Caudate nucleus (tissue), 63 donors: ENCODE measurements at places on chromosomes 6 and 20.

DNA sequence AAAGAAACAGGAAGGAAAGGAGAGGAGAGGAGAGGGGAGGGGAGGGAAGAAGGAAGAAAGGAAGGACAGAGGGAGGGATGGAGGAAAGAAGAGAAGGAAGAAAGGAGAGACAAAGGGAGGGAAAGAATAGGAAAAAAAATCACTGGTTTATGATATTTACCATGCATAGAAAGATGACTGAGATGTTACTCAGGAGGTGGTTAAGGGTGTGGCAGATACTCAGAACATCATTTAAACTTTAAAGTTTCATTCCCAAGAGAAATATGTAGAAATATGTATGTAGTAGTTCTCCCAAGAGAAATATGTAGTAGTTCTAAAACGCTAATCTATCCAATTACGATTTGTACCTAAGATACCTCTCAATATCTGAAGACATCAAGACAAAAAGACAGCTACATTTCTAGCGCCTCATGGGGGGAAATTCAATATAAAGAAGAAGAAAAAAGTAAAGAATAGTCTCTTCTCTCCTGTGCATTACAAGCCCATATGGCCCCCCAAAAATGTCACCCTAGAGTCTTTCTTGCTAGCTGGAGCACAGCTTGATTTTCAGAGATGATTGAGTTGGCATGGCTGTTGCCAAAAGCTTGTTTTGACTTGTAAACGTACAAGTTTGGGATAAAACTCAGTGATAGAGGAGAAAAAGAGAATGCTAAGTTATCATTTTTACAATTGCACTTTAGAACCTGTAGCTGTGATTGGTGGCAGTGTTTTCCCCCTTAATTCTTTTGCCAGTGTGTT is 539.2 kb downstream of the CDH26 start:
- no peak for DNase-seq

DNA sequence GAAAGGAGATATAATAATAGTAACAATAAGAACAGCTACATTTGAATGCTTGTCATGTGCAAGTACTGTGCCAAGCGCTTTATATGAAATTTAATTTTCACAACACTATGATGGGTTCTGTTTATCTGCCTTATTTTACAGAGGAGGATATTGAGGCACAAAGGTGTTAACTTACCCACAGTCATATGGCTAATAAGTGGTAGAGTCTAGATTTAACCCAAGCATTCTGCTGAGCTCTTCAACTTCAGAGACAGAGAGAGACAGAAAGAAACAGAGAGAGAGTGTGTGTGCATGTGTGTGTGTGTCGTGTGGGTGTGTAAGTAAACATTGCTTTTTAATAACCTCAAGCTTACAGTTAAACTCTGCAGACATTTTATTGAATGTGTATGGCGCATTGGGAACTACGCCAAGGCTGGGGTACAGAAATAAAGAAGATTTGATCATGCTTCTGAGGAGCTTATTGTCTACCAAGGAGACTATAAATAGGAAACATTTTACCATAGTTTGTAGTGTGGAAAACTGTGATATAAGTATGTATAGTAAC is 12.9 kb downstream of the TBPL1 start:
- no peak for DNase-seq

DNA sequence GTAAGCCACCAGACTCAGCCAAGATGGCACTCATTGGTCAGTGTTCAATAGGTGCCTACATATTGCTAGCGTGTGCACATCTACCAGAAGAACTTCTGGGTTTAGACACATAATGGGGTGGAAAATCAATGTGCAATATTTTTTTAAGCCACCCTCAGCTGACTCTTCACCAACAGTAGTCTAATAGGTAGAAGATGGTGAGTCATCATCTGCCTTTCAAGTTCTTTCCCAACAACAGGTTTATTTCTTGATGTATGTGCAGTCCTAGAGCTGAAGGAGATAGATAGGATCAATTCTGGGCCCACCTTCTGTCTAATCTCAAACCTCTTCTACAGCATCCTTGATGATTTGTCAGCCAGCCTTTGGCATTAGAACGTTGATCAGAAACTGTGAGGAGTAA is 41.3 kb downstream of the IRAK1BP1 start:
- no peak for DNase-seq

GRCh38 chr6:42100029-42100901 is 42.2 kb downstream of the C6orf132 start:
- DNase-seq = no peak

DNA sequence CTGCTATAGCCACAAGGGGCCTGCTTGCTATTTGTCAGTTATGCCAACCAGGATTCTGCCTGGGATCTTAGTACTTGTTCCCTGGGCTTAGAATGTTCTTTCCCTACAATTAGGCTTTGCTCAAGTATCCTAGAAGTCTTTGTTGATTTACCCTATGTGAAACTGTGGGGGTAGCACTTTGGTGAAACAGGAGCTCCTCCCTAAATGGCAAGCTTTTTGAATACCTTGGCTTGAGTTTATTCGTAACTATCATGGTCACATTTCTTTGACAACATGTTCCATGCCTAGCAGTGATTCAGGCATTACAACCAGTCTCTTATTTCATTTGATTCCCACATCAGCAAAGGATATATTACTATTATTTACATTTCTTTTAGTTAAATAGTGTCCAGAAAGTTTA is 21.2 kb downstream of the AFDN start:
- no peak for DNase-seq

DNA sequence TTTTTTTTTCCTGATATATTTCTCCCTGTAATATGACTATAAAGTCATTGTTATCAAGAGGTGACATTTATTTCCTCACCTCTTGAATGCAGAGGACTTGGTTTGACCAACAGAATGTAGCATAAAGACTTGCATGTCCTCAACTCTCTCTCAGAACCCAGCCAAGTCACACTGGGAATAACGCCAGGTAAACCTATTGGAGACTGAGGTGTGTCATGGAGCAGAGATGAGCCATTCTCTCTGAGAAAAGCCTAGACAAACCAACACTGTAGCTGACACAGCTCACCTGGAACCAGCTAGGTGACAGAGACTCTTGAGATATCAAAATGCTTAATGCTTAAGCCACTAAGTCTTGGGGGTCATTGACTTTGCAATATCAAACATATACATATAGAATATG is 533.6 kb downstream of the HAO1 start:
- DNase-seq = no peak

GRCh38 chr6:25277386-25277785 is 1.8 kb upstream of the CARMIL1 start:
- no peak for DNase-seq

GRCh38 chr6:42316981-42317380 is 99.3 kb upstream of the MRPS10 start:
- no peak for DNase-seq

DNA sequence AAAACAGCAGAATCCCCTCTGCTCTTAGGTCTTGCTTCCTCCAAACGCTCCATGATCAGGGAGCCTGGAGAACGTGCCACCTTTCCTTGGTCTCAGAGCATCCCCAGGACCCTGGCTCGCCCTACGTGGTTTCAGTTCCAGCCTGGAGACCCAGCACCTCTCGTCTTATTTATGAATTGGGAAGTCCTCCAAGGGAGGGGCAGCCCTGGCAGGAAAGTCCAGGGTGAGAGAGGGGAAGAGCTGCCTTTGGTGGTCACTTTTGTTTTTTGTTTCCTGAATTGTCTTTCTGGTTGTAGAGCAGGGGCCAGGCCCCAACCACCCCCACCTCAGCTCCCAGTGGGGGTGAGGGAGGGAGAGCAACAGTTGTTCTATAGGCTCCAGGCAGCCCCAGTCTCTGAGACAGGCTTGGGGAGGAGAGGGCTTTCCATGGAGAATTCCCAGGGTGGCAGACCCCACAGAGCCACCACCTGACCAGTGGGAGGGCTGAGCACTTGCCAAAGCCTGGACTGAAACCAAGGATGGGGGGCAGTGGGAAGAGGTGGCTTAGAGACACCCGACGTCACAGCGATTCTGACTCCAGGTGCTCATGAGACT is 88.8 kb downstream of the PRND start:
- no peak for DNase-seq

- DNase-seq = no peak
These were observed 34.5 kb downstream of the LATS1 start for GRCh38 chr6:149683256-149683859.

DNA sequence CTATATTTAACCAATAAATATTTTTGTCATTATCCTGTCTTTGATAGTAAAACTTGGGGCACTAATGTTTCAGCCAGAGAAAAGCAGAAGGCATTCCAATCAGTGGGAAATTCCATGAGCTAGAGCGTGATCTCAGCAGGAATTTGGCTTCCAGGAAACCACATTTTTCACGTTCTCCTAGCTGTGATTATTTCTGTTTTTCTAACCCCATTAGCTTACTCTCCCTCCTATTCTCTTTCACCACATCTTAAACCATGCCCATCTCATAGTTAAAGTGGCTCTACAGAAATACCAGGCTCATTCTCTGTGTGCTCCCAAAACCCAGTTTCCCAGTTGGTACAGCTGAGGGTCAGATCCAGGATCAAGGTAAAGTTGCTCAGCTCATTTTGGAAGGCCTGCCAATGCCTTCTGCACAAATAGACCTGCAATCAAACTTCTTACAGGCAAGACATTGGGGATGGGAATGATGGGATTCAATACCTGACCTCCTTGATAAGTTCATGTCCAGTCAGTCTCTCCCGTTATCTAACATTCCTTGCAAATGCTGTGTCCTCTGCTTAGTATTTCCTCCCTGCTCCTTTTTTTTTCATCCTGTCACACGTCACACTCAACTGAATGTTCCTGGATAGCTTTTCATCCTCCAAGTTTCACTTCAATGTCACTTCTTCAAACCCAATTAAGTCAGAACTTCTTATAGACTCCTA is 33.1 kb upstream of the TMEM30A start:
- DNase-seq = no peak

- DNase-seq = no peak
These were observed 55.6 kb upstream of the CARMIL1 start for GRCh38 chr6:25223490-25223991.

DNA sequence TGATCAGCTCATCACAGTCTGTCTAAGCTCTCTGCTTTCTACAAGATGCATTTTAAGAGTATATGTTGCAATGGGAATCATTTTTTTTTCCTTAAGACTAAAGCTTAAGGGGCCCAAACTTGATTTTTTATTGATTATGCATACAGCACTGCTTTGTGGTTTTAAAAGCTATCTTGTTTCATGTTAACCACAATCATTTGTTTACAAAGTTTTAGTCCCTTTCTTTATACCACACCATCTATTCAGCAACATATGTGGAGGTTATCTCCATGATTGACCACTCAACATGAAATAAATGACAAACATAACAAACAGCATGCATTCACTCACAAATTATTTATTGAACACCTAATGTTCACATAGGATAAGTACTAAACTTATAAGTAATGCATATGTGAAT is 119.1 kb downstream of the FHL5 start:
- no peak for DNase-seq

DNA sequence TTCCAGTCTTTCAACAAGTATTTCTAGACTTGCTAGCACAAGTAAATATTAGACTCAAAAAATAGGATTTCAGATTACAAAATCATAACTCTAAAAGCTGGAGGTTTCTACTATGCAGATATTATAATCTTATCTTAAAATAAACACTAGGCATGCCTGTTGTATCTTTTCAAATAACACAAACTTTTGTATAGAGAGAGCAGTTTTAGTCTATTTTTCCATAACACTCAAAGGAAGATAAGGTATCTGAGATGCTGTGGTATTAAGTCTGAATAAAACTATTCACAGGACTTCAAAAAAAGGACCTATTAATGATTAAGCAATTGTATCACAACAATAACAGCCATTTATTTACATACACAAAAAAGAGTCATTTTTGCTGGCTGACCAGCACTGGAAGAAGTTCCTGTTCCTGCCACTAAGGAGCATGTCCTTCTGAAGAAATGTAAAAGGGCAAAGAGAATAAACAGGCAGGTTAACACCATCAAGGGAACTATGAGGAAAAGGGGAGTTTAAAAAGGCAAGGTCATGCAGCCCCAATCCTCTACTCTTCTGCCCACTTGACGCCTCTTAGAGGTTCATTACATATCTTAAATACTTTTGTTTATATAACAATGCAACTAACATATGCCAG is 39.4 kb downstream of the REPS1 start:
- DNase-seq = no peak

GRCh38 chr6:91600561-91600960 is 1013.7 kb upstream of the MAP3K7 start:
- no peak for DNase-seq
